ENCODE measurements at places on chromosomes 7 and 10.

DNA sequence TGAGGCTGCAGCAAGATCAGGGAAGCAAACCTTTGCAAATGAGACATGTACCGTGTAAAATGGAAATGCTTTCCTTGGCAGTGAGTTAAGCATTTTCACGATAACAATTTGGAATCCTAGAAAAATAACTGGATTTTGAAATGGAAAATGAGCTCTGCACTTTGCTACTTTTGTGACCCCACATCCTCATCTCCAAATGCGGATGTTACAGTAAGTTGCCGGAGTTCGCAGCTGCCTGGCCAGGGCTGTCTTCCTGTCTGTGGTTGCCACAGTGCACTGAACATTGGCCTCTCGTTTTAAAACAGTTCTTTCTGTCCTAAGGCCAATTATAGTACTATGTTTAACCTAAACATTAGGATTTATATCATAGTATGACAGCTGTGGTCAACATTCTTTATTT lies 136.2 kb upstream of the FZD8 start:
- DNase-seq = no peak

DNA sequence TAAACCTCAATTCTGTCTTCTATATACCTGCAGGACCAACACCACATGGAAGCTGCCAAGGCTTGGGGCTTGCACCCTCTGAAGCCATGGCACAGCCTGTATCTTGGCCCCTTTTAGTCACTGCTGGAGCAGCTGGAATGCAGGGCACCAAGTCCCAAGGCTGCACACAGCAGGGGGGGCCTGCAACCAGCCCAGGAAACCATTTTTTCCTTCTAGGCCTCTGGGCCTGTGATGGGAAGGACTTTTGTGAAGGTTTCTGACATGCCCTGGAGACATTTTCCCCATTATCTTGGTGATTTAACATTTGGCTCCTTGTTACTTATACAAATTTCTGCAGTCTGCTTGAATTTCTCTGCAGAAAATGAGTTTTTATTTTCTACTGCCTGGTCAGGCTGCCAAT lies 123.2 kb upstream of the PCGF5 start:
- no peak for DNase-seq

DNA sequence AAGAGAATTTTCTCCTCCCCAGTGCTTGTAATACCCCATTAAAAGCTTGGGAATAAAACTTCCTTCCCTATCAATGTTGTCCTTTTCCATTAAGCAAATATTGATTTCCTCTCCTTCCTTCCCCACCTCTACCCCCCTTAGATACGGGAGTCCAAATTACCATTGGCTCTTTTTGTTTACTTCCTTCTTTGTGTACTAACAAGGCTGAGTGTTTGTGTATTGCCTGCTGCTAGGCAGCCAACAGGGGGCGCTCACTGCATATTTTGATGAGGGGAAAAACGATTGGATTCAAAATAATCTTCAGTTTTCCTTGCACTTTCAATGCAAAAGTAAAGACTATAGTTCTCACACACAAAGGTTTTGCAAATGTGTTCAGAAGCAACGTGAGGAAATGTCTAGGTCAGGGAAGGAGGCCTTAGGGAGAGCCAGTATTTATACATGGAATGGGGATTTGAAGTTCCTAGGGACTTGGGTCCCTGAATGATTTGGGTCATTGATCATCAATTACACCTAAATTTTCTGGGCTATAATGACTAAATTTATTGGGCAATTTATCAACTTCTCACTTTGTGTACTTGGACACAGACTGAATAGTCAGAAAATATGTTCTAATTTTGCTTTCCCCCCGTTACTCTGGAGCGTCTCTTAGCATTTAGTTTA lies 23.6 kb upstream of the VPS41 start:
- no peak for DNase-seq

DNA sequence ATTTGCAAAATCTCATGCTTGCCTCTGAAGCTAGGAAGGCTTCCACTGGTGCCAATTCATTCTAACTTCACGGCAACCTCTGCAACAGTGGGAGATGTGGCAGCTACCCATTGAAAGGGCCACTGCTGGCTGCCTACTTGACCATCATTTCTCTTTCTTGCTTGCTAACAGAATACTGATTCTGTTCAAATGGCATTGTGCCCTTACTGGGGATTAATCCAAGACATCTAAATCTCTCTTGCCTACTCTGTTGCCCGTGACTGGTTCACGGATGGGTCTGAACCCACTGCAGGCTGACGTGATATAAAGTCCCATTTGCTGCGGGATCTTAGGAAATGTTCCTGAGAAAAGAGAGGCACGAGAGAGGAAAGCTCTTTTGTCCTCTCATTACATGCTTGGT lies 51.3 kb upstream of the GSDME start:
- no peak for DNase-seq

DNA sequence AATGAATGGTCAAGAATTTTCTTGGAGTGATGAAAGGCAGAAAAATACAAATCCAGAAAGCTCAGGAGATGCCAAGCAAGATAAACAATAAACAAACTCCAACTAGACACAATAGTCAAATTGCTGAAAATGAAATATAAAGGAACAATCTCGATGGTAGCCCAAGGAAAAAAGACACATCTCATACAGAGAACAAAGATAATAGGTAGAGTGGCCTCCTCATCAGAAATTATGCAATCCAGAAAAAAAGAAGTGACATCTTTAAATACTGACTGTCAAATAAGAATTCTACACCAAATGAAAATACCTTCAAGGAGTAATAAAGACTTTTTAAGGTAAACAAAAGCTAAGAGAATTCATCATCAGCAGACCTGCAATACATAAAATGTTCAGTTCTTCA lies 150.4 kb downstream of the ANK3 start:
- DNase-seq = no peak

- DNase-seq = no peak
Measured at GRCh38 chr10:119024882-119025281, 4.6 kb upstream of the NANOS1 start.

- no peak for DNase-seq
Measured at GRCh38 chr10:97140049-97140846, 45.5 kb downstream of the SLIT1 start.

GRCh38 chr10:33753389-33753788 lies 418.9 kb upstream of the NRP1 start:
- DNase-seq = no peak

DNA sequence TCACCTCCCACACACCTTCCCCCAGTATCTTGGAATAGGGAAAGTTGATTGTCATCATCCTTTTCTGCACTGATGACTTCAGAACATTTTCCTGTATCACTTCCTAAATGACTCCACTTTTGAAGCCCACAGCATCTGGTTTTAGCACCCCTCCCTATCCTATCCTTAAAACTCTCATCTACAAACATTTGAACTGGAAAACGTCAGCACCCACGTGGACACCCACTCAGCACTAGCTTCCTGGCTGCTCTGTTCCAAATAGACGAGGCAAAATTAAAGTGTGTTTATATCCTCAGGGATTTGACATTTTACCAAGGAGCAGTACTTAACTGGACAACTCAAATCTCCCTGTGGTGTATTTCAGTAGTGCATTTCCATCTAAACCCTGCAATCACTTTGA lies 73.9 kb downstream of the REEP3 start:
- DNase-seq = no peak

DNA sequence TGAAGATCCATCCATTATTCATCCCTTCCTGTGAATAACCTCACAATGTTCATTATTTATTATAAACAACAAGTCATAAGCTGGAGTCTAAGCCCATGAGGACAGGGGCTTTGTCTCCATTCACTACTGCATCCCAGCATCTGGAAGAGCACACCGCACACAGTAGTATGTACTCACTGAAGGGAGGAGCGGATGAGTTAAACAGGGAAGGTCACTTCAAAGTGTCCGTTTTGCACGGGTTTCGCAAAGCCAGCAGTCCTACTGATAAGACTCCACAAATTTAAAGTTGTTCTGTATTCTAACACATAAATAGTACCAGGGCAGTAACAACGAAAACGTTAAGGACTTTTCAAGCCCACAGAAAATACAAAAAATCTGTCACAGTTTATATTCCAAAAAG lies 167.9 kb downstream of the PARD3 start:
- DNase-seq = no peak

DNA sequence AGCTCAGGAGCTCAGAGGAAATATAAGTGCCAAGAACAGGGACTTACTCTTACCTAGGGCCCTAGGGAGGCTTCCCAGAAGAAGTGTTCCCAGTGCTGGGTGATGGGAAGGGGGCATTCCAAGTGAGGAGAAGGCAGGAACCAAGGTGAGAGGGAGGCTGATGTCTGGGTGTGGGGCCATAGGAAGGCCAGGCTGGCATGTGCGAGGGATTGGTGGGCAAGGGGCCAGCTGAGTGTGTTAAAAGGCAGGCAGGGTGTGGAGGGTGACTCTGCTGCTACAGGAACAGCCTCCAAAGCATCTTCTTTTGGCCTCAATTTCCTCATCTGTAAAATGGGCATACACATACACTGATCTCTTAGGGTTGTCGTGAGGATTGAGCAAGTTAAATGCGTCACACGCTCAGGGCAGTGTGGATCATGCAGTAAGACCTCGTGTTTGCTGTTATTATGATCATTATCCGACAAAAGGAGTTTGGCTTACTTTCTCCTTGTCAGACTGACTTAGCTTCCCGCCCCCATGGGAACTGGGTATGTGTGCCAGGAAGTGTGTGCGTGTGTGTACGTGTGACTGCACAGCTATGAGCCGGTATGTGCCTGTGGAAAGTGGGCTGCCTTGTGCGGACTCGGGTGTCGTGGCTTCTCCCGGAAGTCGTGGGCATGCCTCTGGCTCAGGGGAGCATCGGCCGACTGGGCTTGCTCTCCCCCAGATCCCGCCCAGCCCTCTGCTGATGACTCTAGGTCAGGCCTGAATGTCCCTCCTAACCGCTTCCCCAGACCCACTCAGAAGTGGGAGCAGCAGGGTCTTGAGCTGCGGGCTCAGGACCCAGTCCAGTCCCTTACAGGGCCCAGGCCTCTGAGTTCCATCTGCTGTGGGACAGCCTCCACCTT lies 59.6 kb downstream of the NEURL1 start:
- no peak for DNase-seq

DNA sequence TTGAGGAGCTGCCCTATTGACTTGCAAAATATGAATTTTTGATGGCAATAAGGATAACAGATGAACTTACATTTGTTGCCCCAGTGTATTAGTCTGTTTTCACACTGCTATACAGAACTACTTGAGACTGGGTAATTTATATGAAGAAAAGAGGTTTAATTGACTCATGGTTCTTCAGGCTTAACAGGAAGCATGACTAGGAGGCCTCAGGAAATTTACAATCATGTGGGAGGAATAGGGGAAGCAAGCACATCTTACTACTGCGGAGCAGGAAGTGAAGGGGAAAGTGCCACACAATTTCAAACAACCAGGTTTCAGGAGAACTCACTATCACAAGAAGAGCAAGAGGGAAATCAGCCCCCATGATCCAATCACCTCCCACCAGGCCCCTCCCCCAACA lies 57.9 kb downstream of the ZNF22 start:
- no peak for DNase-seq

GRCh38 chr7:30238721-30239441 lies 45.5 kb upstream of the ZNRF2 start:
- no peak for DNase-seq

GRCh38 chr10:126670895-126671261 lies 385 bp upstream of the C10orf90 start:
- DNase-seq = no peak

All from NK-92 treated with Interleukin-12 subunit alpha and Interleukin-12 subunit beta, amount 100 ng/mL, for 24 hours (cell line).